Foreskin keratinocyte (primary cell): ENCODE measurements at places on chromosomes 5 and 9. TPM values are rescaled to one million over a fixed set of nuclear protein-coding genes. Genes with fewer than 3 reads are reported as not detected.

Gene PRUNE2
- total RNA-seq, result 0.99 and 2.2 TPM in 2 replicates

Gene SAXO1
- total RNA-seq, result not detected in 2 replicates

Gene BAAT
- total RNA-seq, result 0.04 TPM in 1 of 2 replicates, not detected in the other

Gene BARX1
- not detected in 2 replicates for total RNA-seq

Gene SLC36A3
- total RNA-seq, result not detected in 2 replicates

Gene PPP1R26
- total RNA-seq, result 14.3 and 15.1 TPM in 2 replicates

Gene SPINK1
- not detected in 2 replicates for total RNA-seq
